NCI-H2081 (cell line): ENCODE measurements at places on chromosomes 3 and 15.

GRCh38 chr3:181892848-181893247, 181.1 kb downstream of the SOX2 start:
- DNase-seq = no peak

- DNase-seq = no peak
Measured at GRCh38 chr15:68098465-68098864, 44.4 kb downstream of the PIAS1 start.

- no peak for DNase-seq
Measured at GRCh38 chr3:71974786-71975185, 189.8 kb upstream of the PROK2 start.

DNA sequence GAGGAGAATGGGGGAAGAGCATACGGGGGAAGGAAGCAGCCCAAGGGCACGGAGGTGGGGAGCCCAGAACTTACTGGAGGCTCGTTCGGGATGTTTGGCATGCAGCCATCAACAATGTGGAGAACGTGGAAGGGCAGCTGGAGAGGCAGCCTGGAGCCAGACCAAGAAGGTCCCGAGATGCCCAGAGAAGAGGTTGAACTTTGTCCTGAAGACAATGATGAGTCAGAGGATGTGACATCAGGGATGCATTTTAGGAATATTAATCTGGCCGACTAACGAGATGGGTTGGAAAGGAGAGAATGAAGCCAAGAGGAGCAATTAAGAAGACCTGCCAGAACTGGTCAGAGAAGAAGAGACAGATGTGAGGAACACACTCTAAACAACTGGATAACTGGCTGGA, 98.2 kb downstream of the SRGAP3 start:
- DNase-seq = no peak

DNA sequence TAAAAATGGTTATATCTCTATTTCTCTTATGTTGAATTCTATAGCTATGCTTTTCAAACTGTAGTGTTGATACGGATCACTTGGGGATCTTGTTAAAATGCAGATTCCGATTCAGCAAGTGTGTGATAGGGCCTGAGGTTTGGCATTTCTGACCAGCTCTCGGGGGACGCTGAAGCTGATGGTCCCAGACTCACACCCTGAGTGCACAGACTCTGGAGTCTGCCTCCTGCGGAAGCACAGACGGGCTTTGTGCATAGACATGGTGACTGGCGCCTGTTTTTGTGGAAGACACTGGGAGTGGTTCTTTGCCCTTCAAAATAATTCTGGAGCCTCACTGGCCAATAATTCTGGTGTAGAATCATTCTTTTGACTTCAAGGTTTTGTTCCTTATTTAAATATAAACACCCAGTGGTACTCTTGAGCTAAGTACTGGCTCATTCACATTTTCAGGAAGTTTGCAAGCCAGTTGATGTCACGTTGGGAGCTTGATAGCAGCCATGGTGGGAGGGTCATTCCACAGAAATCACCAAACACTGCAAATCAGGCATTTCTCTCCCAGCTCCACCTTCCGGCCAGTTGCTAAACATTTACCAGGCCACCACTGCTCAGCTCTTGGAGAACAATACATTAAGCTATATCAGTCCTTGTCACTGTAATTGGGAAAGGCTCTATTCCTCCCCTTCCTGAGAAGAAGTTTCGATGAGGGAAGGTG, 19.2 kb downstream of the CLDN11 start:
- DNase-seq = no peak

GRCh38 chr15:71392861-71393283, 277.6 kb downstream of the THSD4 start:
- DNase-seq = no peak

DNA sequence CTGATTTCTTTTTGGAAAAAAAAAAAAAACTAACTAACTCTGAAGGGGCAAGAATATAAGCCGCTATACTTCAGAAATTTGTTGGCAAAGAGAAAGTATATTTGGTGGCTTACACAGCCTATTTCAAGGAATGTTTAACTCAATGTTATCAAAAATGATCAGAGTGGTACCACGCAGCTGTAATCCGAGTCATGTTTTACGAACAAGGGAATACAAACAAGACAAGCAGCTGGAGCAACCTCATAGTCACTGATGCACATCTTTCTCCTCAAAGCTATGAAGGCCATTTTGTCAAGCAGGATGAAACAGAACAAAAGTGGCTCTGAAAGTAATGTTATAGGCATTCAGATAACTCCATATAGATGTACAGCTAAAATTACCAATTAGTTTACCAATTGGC, 81.2 kb downstream of the SCAPER start:
- DNase-seq = no peak

DNA sequence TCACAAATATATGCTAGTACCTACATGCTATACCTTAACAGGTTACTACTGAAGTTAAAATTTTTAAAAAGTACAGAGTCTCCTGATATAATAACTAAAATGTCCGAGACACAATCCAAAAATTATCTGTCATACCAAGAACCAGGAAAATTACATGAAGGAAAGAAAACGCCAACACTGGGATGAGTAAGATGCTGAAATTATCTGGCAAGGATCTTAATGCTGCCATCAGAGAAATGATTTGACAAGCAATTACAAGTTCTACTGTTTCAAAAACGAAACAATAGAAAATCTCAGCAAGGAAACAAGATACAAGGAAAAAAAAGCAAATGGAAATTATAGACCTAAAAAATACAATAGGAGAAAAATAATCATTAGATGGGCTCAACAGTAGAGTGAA, 92.5 kb downstream of the UBE3A start:
- DNase-seq = no peak

GRCh38 chr3:85495602-85496001, 536.8 kb downstream of the CADM2 start:
- DNase-seq = no peak

GRCh38 chr3:100265016-100265415, 4.2 kb downstream of the TBC1D23 start:
- peak; percentile 22 for DNase-seq

DNA sequence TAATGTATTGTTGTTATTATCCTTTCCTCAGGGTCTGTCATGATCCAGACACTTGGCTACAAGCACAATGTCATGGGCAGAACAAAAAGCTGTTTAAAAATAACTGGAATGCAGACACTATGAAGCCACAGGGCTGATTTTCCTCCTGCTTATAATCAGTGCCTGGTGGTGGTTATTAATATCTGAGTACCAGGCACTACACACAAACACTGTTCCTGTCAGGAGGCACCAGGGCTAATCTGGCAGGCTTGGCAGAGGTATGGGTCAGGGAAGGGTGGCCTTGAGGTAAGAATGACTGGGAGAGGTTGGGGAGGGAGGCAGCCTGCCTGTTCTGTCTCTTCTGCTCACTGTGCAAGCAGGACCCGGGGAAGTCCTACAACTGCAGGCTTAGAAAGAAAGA, 67.2 kb downstream of the WDR76 start:
- no peak for DNase-seq

DNA sequence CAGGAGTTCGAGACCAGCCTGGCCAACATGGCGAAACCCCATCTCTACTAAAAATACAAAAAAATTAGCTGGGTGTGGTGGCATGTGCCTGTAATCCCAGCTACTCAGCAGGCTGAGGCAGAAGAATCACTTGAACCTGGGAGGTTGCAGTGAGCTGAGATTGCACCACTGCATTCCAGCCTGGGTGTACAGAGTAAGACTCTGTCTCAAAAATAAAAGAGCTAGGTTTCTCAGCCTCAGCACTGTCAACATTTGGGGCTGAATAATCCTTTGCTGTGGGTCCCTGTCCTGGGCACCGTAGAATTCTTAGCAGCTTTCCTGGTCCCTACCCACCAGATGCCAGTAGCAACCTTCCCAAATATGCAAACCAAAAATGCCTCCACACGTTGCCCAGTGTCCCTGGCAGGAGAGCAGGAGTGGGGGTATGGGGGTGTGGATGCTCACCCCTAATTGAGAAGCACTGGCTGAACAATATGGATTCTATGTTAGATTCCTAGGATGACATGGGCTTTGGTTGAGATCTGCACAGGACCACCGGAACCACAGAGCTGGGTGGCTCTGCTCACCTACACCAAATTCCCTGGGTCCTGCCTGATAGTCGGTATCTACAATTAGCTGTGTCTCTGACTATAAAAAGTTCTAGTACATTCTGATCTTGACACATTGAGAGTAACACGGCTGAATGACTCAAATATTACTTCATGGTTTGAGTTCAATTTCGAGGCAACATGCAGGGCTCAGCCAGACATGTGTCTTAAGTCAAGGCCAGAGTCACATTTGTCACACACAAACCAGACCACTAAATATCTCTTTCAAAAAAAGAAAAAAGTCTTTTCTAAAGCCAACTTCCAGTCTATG, 577.0 kb upstream of the MDFIC2 start:
- DNase-seq = no peak

DNA sequence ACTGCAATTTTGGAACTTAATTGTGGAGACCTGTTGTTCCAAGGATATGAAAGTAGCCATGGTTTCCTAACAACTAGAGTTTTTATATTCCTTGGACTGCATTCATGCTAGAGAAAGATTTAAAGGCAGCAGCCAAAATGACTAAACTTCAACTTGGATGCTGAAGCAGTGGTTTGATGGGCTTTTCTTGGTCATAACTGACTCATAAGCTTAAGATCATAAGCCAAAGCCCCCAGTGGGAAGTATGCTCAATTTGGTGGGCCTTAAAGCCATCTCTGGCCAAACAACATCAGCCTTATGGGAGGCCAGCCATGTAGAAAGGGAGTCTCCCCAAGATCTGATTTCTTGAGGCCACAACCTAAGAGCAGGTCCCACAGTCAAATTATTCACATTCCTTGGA, 80.2 kb downstream of the ZNF280D start:
- no peak for DNase-seq

DNA sequence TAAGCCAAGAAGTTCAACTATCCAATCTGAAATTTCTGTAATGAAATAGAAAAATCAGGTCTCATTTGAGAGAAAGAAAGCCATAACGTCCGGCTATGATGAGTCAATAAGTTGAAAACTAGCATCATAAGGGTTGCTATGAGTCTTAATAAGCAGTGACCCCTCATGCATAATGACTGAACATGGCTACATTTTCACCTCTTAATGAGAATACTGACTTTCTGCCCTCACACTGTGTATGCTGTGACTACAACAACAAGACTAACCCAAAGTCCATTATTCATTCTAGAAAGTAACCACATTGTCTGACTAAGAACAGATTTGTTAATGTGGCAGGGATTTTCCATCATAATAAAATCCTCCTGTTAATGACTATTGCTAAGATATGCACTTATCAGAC, 884.0 kb upstream of the CADM2 start:
- no peak for DNase-seq

DNA sequence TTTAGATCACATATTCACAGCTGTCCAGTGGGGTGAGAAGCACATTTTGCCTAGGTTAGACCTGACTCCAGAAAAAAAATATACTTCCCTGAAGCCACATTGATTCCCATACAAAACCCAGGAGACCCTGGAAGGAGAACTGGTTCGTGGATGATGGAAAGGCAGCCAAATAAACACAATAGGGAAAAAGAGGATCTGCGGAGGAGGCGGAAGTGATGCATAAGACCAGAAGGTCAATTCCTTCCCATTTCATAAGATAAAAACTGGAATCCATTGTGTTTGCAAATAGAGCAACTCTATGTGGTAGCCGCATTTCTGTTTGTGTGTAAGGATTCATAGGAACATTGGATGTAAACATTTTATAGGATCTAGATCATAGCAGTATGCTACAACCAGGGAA, 781.9 kb upstream of the GRM7 start:
- DNase-seq = no peak

DNA sequence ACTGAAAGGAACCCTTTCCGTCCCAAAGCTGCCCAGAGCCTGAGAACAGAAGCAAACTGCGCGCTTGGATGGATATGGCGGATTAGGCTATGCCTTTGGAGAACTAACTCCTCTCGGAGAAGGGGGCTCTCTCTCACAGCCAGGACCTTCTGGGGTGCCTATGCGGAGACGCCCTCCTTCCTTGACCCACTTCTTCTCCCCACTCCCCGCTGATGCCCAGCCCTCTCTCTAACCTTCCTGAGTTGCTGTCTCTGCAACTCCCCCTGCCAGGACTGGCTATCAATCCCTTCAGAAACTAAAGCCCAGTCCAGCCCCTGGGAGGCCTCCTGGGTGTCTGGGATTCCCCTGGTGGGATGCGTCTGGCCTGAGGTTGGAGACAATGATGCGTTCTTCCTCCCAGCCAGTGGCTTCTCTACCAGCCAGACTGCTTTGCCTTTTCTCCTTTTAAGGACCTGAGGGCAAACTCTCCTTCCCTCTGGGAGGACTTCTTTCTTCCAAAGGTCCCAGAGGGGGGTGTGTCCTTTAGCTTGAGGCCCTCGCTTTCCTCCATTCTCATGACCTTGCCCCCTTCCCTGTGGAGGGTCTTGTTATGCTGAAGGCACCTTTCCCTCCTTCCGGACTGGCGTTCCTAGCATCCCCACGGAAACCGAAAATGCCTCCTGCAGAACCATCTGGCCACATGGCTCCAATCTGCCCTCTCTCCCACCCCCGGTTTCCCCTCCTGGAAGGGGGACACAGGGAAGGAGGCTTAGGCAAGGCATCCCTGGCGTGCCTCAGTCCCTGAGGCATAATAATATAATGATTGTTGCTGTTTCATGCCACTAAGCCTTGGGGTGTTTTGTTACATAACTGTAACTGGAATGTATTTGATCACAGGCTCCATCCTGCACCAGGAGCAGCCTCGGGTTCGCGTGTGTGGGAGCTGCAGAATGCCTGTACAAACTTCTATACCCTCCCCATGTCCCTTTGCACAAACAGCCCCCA, 63.4 kb upstream of the C15orf39 start:
- no peak for DNase-seq

DNA sequence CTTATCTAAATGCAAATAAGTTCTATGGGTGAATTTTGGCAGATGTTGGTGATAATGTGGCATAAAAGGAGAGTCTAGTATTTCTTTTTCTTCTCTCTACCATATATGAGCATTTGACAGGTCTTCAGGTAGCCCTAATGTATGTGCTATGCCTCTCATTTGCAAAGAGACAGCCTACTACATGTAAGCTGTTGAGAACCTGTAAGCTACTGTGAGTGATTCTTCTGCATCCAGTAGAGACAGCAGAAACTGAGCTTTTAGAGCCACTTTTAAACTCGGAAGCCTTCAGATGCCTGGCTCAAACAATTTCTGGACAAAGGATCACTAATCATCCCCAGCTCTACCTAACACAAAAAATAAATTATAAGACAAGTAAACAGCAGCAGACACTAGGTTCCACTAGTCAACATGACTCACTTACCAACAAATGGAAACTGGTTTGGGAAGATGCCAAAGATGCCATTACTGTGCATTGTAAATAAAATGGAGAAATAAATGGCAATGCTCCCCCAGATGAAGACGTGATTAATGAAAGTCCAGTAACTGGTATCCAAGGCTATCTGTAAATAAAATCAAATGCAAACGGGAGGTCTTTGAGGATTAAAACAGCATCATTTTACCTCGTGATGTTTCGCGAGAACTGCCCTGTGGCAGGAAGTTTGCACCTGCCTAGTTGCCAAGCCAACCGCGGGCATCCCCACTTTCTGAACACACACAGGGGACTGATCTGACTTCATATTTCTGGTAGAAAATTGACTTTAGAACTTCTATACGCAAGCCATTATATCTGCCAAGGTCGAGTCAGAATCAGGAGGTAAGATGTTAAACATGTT, 245.3 kb downstream of the DTWD1 start:
- DNase-seq = peak; percentile 0
